ENCODE measurements at places on chromosomes 12 and 14.

DNA sequence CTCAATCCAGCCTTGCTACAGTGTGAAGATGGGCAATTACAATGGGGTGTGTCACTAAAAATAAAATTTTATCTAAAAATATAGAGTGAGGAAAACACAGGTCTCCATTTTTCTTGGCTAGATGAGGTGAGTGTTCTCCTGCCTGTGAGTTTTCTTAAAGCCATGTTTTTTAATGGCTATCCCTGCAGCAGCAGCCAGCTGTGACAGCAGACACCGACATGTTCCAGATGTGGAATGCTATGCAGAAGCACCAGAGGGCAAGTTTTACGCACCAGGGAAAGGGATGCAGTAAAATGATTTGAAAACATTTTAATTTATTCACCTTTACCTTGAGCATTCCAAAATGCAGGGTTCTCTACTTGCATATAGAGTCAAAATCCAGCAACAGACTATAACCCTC lies 577.0 kb upstream of the STXBP6 start:
- DNase-seq = no peak

- no peak for DNase-seq
Observed at GRCh38 chr14:104246401-104247335, 108.3 kb downstream of the KIF26A start.

DNA sequence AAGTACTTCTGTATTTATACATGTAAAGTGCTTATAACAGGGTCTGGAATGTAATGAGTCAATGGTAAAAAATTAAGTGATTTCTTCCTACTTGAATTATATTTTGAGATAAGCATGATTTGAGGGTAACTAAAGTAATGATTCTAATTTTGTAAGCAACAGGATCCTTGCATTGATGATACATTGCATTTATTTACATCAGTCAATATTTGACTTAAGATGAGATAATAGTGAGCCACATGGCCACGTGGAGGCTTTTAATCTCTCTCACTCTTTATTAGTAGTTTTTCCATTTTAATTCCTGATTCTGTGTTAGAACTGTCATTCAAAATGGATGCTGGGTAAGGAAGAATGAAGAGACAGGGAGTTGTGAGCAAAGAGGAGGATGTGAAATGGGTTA lies 298.1 kb upstream of the PRICKLE1 start:
- no peak for DNase-seq

DNA sequence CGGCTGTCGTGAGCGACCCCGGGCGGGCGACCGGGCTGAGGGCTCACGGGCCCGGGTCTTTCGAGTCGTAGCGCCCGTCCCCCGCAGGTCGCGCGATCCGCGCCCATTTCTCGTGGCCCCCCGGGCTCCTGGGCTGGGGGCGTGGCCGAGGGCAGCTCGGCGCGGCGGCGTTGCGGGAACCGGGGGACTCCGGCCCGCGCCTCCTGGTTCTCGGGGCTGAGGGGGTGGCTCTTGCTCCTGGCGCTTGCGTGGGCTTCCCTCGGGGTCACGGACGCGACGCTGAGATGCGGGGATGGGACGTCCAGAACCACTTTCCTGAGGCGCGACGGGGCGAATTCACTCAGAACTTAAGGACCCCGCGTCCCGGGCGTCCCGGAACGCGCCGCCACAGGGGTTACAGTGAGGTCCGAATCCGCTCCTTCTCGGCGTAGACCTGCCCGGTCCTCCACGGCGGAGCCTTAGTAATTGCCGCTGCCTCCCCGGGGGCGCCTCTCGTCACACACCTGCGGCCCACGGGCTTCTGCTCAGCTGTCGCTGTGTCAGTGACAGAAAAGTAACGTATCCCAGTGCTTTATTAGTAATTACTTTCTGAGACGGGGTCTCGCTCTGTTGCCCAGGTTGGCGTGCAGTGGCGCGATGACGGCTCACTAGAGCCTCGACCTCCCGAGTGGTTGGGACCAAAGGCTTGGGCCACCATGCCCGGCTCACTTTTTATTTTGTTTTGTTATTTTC lies 606 bp downstream of the EP400 start:
- no peak for DNase-seq

DNA sequence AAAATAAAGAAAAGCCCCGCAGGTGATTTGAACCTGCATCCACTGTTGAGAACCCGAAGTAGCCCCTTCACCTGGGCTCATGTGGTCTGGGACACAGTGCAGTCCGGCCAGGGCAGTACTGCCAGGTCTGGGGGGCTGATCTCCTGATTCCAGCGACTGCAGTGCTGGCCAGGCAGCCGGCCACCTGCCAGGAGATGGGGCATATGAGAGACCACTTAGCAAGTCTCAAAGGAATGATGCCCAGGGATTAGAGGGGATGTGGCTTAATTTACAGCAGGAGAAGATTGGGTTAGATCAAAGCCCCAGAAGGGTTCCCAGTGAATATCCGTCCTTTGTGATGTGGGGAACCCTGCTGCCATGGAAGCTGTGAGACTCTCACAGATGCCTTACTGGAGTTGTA lies 113.3 kb downstream of the PRMT8 start:
- no peak for DNase-seq

GRCh38 chr14:75514673-75515628 lies 7.3 kb upstream of the BATF start:
- DNase-seq = no peak

- peak; percentile 9 for DNase-seq
Observed at GRCh38 chr14:70254476-70254961, 65.8 kb upstream of the SLC8A3 start.

GRCh38 chr12:132535019-132535418 lies 45.1 kb downstream of the FBRSL1 start:
- no peak for DNase-seq

DNA sequence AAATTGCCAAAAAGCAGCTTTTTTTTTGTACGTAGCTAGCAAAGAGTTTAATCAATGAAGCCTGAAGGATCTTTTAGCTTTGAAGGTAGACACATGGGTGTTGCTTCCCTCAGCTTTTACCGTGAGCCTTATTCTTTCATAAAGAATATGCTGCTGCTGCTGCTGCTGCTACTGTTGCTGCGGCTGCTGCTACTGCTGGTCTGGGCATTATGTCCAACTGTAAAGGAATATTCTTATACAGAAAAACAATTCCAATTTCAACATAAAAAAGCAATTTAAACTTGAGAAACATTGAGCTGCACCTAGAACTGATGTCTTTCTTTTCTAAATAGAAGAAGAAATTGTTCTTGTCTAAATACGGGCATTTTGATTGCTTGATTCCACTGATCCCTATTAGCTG lies 38.9 kb upstream of the PPP1R12A start:
- DNase-seq = no peak

DNA sequence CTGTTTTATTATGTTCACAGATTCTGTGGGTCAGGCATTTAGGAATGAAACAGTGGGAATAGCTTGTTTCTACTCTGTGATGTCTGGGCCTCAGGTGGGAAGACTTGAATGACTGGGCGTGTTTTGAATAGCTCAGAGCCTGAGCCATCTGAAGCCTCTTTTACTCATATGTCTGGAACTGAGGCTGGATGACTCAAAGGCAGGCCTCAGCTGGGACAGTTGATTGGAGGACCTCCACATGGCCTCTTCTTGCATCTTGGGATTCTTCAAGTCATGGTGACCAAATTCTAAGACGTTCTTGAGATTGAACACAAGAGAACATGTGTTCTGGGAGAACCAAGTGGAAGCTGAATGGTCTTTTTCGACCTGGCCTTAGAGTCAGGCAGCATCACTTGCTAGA lies 45.8 kb upstream of the TBX3 start:
- peak; percentile 67 for DNase-seq

DNA sequence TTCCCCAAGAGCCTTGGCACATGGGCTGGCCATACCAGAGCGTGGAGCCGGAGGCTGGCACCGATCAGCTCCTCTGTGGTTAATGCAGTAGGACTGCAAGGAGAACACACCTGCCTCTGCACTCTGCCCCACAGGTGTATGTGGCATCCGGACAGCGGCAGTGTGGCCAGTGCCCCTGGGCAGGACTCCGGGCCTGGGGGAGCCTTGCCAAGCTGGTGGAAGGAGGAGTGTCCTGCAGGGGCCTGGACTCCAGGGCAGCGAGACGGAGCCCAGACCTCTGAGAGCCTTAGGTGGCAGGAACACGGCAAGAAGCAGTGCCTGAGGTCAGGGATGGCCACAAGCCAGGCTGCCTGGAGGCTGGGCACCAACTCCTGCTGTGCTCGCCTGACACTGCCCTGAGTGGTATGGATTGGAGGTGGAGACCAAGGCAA lies 5.3 kb upstream of the BEGAIN start:
- DNase-seq = no peak

- no peak for DNase-seq
Observed at GRCh38 chr14:50573862-50574261, 13.9 kb downstream of the ATL1 start.

DNA sequence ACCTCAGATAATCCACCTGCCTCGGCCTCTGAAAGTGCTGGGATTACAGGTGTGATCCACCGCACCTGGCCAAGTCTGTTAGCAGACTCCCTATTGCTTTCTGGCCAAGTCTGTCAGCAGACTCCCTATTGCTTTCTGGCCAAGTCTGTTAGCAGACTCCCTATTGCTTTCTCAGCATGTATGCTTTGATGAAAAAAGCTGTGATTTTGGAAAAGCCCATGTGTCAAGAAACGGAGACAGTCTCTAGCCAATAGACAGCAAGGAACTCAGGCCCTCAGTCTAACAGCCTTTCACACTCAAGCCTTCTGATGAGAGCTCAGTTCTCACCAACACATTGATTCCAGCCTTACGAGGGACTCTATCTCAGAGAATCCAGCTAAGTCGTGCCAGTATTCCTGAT lies 158.8 kb upstream of the KRR1 start:
- no peak for DNase-seq

- no peak for DNase-seq
Observed at GRCh38 chr12:113244047-113244460, 22.8 kb downstream of the TPCN1 start.

GRCh38 chr14:91047174-91047753 lies 13.2 kb downstream of the RPS6KA5 start:
- no peak for DNase-seq

DNA sequence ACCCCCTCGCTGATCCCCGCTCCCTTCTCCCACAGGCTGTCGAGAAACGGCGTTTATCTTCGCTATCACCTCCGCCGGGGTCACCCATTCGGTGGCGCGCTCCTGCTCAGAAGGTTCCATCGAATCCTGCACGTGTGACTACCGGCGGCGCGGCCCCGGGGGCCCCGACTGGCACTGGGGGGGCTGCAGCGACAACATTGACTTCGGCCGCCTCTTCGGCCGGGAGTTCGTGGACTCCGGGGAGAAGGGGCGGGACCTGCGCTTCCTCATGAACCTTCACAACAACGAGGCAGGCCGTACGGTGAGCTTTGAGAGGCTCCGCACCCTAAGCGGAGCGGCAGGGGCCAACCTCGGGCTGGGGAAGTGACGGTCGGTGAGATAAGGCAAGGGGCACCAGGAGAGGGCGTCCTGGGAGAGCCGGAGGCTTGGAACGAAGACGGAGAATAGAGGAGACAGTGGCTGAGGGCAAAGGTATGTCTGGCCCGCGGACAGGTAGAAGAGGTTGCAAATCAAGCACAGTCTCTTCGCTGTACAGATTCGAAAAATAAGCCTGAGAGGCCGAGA lies 2.3 kb downstream of the WNT1 start:
- DNase-seq = no peak

GRCh38 chr12:4816744-4817525 lies 92.8 kb upstream of the KCNA1 start:
- DNase-seq = no peak

DNA sequence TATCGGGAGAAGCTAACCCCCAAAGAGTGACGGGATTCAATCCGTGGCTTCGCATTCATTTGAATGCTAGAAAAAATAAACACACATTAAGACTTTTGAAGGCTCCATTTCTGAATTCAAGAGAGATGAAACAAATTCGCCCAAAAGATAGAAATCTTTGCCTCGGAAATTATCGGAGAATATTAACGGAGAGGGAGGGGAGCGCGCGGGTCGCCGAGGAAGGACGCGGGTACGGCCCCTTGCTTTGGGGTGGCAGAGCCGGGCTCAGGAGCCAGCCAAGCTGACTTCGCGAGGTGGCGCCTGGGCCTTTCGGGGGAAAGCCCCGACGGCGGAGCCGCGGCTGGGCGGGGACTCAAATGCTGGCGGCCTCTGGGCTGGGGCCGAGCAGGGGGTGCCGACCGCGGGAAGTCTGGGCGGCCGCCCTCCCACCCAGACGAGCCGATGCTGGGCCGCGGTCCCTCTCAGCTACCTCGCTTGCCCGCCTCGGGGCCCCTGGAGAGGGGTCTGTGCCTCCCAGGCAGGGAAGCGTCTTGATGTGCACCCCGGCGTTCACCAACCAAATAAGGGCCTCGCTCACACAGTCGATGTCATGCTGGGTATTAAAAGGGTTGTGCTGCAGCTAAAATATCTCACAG lies 14.7 kb downstream of the NKX2-1 start:
- no peak for DNase-seq

GRCh38 chr12:114682785-114683708 lies 928 bp downstream of the TBX3 start:
- DNase-seq = no peak

DNA sequence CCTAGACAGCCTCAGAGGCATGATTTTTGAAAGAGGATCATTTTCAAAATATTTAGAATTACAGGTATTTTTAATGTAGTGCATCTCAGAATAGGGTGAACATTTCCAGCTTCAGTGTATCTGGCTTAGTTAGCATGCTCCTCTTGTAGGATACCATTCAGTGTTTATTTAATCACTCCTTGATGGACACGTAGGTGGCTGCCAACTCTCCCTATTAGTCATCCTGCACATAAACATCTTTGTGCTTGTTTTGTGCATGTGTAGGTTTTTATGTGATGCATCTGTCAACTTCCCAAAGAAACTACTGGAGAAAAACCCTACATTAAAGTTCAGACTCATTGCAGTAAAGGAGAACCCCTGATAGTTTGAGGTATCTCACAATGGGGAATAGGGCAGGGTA lies 52.5 kb upstream of the RBM19 start:
- no peak for DNase-seq

GRCh38 chr12:65785500-65785899 lies 38.8 kb upstream of the HMGA2 start:
- no peak for DNase-seq

GRCh38 chr12:18919871-18920511 lies 182.1 kb downstream of the CAPZA3 start:
- no peak for DNase-seq

GRCh38 chr14:71232506-71232905 lies 325.2 kb downstream of the PCNX1 start:
- DNase-seq = no peak

GRCh38 chr12:47400266-47400665 lies 305.6 kb downstream of the RPAP3 start:
- peak; percentile 63 for DNase-seq

DNA sequence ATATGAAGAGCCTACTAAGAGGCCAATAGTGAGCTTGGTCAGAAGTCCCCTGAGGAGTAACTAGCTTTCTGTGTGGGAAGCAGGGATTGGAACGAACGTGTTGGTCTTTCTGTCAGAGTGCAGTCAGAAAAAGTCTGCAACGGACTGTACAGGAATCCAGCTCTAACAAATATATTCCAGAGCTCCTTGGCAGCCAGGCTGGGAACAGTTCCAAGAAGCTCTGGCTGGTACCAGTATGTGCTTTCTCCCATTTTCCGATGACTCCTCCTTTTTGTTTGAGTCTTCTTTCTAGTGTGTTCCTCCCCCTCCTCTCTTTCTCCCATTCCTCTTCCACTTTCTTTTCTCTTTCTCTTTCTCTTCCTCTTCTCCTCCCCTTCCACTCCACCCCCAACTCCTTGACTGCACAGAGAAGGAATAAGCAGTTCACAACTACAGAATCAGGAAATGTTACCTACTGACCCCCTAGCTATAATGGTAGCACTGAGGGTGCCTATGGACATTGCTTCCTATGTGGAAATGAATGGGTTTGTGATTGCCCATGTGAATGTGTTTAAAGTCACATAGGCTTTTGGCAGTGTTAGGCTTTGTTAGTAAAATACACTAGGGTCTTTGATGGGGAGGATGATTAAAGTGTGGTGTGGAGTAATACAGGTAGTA lies 59.9 kb downstream of the TTLL5 start:
- peak; percentile 66 for DNase-seq

- DNase-seq = no peak
Observed at GRCh38 chr12:71548893-71549292, 109.3 kb downstream of the LGR5 start.

Data from fibroblast of skin of right quadriceps (primary cell).